ENCODE measurements at places on chromosomes 11 and 22.

DNA sequence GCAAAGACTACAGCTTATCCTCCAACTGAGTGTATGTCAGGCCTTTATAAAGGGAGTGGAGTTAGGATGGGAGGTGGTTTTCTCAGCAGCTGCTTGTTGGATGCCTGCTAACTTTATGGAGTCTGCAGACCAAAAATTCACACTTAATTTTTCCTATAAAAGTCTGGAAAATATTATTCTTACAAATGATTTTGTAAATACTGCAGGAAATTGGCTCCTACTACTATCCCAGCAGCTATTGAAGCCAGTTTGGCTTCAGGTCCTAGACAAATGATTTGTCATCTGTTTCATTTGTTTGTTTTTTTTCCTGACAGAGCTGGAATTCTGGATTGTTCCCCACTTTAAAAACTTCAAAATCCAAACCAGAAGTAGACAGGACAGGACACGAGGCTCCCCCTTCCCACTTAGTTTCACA lies 292.5 kb downstream of the TMEM135 start:
- DNase-seq: no peak

GRCh38 chr11:11432621-11433319 lies 79.7 kb upstream of the CSNK2A3 start:
- no peak for DNase-seq

GRCh38 chr11:33695051-33695566 lies 5.5 kb downstream of the C11orf91 start:
- DNase-seq: no peak

- no peak for DNase-seq
Observed at GRCh38 chr11:9210224-9210921, 54.8 kb downstream of the DENND5A start.

DNA sequence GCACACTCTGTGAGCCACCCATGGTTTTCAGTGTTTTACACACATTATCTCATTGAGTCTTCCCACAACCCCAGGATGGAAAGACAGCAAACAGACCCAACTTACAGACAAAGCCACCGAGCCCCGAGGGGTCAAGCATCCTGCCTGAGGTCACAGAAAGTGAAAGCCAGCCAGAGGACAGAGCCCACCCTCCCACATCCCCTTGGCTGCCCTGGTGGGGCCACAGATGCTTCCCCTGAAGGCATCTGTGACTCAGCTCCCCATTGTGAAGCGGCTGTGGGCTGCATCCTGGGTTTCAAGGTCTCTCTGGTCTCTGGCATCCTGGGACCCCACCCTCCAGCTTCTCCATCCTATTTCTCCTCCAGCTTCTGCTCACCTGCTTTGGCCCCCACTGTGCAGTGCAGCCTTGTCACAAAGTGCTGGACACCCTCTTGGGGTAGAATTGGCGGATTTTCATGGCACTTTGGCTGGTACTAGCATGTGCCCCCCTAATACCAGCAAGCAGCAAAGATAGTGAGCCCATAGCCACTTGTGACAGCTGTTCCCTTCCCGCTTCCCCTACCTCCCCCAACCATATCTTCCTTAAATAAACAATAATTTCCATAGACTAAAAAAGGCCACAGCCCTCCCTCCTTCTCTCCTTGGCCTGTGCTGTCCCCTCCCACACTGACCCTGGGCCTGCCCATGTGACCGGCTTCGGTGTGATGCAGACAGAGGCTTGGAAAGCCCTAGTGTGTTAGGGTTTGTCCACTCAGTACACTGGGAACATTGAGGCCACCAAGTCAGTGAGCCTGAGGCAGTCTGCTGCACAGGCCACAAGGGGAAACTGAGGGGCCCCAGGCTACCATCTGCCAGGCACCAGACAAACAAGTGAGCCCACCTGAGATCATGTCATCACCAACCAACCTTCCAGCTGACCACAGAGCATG lies 53.9 kb upstream of the SHISAL1 start:
- no peak for DNase-seq

- DNase-seq: no peak
Observed at GRCh38 chr11:94018721-94019120, 2.4 kb upstream of the HEPHL1 start.

DNA sequence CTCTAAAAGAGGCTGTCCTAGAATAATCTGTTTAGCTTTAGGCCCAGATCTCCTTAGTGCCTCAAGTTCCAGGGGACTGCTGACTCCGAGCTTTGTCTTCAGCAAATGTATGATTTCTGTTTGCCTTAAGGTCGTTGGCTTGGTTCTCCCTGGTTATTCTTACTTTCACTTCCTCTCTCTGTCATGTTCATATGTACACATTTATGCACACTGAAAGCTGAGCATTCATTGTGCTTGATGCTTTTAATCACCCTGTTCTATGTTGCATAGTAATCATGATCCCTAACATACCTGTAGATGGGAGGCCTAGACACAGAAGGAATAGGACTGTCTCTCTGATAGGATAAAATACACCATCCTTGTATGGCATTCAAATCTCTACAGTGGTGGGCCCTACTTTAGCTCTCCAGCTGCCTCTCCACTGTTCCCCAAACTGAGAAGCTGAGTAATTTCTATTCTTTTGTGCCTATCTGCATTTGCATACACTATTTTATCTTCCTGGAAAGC lies 7.2 kb downstream of the PPFIBP2 start:
- no peak for DNase-seq

GRCh38 chr11:111693224-111693937 lies 72.8 kb downstream of the PPP2R1B start:
- DNase-seq: no peak

Measured in Kasumi-1 (cell line).